ENCODE measurements at places on chromosomes 6 and 20.

DNA sequence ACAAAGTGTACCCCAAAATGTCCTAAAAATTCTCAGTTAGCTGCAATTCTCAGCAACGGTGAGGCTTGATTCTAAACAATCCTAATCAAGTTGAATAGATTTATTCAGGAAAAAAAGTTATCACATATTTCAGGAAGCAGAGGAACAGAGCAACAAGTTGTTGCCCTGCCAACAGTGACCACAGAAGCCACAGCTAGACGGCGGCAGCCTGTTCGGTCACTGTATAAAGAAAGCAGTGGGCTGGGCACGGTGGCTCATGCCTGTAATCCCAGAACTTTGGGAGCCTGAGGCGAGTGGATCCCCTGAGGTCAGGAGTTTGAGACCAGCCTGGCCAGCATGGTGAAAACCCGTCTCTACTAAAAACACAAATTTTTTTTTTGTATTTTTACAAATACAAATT is 171.2 kb upstream of the BMP5 start:
- no peak for DNase-seq

- DNase-seq: no peak
These were observed 49.8 kb upstream of the ERVFRD-1 start for GRCh38 chr6:11161031-11161956.

- no peak for DNase-seq
These were observed 725 bp upstream of the ISM1 start for GRCh38 chr20:13220194-13220903.

DNA sequence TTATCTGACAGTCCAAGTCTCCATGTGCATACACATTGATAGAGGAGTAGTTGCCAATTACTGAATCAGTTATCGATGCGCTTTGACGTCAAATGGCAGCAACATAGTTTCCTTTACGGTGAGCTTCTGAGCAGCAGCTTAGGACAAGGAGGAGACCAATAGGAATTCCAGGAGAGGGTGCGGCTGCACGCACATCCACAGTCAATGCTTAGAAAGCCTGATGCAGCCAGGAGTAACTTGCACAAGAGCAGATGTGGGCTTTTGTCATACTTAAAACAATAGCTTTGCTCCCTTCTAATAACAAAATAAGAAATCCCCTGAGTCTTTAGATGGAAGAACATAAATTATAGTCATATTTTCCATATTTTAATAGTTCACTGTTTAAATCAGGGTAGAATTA is 442.1 kb downstream of the BCKDHB start:
- no peak for DNase-seq

- DNase-seq: no peak
These were observed 214.7 kb downstream of the PAX1 start for GRCh38 chr20:21920211-21920610.

- no peak for DNase-seq
These were observed 39.8 kb upstream of the AKAP12 start for GRCh38 chr6:151199991-151200390.

GRCh38 chr6:129889580-129889979 is 28.5 kb upstream of the TMEM244 start:
- DNase-seq: no peak

DNA sequence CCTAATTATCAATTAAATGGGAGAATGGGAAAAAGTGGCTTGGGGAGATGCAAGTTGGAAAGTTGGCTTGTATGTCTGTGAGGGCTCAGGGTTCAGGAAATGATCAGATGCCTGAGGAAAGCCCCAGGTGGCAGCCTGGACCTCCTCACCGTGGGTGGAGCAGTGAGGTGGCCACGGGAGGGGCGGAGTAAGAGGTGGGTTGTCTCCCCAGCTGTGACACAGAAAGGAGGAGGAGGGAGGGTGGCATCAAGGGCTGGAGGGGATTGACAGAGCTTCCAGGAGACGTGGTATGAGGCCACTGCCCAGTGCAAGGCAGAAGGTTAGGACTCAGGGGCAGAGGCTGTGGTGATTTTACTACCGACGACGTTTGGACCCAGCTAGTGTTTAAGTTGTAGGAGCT is 672.2 kb downstream of the PRKN start:
- DNase-seq: peak; percentile 8

DNA sequence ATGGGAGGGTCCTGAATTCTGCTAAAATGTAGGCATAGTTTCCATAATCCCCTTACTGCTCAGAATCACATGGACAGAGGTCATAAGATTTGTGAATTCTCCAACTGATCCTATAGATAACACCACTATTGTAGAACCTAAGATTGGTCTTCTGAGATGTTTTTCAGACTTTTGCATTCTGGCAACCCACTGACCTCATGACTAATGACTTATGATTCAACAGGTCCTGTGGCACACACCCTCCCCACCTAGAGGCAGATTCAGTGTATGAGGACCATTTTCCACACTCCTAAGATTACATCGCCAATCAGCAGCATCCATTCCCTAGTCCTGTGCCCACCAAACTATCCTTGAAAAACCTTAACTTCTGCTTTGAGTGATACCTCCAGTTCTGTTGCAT is 207.2 kb downstream of the BTBD9 start:
- no peak for DNase-seq

- DNase-seq: no peak
These were observed 39.3 kb downstream of the GFOD1 start for GRCh38 chr6:13447949-13448724.

DNA sequence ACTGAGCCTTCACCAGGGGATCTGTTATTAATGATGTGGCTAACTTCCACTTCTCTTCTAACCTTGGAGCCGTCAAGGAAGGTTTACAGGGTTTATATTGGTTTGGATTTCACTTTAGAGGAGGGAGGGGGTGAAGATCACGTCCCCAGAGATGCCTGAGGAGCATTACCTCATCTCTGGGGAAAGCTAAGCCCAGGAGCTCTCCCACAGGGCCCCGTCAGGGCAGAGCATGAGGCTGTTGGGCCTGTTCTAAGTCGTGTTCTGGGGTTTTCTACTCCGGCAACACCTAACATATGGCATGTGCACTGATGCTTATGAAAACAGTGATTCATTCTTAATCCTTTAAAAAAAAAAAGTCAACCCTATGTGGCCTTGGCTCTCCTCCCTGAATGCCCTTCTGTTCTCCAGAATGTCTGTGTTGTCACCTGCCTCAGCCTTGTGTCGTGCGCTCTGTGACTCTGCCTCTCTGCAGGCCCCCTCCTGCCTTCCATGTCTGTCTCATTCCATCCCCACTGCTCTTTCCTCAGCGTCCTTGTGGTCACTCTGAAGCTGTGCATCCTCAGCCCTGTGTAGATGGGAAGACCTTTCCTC is 97.4 kb upstream of the JARID2 start:
- DNase-seq: no peak

DNA sequence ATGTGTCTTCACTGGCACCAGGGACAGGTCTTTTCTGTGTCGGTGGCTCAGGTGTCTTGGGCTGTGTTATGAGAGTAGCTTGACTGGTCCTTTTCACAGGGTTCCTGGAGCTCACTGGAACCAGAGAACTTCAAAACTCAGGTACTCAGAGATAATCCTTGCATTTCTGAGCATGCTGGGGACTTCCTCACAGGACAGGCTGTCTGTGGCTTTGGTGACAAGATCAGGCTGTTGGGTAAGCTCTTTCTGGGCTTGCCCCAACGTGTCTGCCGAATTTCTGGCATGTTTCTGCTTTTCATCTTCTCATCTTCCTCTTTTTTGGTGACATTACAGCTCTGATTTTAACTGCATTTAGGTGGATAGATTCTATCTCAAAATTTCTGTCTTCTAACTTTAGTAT is 270.0 kb downstream of the CDH26 start:
- no peak for DNase-seq

- peak; percentile 93 for DNase-seq
These were observed 116.2 kb upstream of the JAG1 start for GRCh38 chr20:10790013-10790412.

- no peak for DNase-seq
These were observed 73.9 kb downstream of the PKIB start for GRCh38 chr6:122683989-122684651.

GRCh38 chr6:33981421-33981820 is 164.5 kb downstream of the GRM4 start:
- DNase-seq: no peak

DNA sequence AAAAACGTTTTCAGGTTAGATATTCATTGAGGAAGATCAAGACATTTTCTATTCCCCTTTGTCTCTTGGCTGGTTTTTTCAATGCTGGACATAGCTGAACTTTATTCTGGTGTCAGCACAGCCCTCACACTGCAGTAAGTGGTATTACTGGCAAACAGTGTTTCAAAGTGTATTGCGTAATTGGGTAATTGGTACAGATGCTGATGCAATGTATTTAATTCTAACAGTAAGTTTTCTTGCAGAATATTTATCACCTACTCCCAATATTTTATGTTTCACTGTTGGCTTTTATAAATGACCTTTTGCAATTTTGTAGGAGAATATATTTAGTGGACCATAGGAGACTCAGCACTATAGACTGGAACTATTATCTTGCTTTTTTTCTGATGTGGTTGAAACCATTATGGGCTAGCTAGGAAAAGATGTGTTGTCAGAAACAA is 287.6 kb upstream of the SOX4 start:
- no peak for DNase-seq

DNA sequence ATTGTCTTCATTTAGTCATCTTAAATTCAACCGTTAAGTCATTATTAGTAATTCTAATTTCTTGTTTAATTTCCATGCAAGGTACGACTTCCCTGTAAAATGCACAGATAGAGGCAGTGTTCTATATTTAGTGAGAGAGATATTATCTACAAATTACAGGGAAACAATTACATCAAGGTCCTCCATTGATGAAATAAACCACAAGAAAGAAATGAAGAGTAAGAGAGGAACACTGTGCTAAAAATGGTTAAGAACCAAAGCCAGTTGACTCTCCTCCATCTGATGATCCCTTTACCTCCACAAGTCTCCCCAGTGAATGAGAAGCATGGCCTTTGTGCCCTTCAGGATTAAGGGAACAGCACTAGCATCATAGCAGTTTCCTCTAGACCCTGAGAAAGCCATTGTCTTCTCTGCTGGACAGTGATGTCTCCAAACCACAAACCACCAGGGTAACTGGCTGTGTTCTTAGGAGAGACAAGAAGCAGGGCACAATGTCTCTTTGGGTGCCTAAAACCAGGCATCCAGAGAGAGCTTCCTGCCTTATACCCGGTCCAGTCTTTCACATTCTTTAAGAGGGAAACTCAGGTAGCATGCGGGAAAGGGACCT is 38.1 kb downstream of the IRF4 start:
- no peak for DNase-seq

DNA sequence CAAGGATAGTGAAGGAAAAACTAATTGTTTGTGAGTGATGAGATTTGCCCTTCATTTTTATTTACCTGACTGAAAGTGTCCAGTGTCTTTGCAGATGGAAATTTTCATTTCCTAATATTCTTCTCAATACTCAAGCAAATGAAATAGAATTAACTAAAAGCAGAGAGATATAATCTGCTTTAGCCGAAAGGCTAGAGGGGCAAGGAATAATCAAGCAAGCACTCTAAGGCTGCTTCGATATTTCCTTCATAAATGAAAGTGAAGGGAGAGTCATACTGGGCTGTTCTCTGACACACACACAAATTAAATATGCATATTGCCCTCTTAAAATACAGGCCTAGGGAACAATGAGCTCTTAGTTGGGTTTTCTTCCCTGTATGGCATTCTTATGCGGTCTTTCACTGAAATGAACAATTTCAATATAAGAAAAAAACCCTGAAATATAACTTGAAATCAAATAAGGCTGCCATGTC is 47.5 kb upstream of the POPDC3 start:
- no peak for DNase-seq

DNA sequence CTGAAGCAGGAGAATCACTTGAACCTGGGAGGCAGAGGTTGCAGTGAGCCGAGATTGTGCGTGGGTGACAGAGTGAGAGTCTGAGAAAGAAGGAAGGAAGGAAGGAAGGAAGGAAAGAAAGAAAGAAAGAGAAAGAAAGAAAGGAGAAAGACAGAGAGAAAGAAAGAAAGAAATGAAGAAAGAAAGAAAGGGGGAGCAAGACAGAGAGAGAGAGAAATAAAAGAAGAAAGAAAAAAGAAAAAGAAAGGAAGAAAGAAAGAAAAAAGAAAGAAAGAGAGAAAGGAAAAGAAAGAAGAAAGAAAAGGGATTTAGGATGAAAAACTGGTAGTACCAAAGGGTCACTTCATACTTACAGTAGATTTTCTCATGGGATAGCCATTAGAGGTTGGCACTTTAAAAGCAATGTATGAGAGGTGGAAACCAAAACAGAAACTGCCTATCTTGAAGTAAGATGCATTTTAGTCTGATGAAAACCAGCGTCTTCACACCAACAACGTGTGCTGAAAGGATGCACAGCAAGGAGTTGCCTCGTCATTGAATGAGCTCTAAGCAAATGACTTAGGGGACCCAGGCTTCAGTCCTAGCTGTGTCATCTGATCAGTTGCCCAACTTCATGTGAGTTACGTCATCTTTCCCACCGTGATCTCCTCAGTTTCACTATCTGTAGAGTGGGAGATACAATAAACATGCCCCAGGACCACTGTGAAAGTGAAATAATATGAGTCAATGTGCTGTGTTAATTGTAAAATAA is 133.9 kb upstream of the NEDD9 start:
- no peak for DNase-seq

DNA sequence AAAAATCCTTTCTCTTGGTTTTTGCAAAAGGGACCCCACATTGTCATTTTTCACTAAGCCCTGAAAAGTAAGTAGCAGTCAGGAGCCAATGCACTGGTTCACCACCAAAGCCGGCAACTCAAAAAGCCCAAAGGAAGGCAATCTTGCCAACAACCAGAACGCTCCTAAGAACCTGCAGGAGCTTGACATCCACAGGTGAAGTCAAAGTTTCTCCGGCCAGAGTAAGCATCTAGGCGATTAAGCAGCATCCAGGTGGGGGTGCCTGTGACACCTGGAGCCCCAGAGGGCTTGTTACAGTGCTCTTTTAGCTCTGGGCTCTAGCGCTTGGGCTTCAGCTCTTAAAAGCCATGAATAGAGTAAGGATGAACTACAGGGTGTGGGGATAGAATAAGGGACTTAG is 36.1 kb downstream of the SLC35D3 start:
- DNase-seq: no peak
